ENCODE measurements at places on chromosomes 16 and 17.

DNA sequence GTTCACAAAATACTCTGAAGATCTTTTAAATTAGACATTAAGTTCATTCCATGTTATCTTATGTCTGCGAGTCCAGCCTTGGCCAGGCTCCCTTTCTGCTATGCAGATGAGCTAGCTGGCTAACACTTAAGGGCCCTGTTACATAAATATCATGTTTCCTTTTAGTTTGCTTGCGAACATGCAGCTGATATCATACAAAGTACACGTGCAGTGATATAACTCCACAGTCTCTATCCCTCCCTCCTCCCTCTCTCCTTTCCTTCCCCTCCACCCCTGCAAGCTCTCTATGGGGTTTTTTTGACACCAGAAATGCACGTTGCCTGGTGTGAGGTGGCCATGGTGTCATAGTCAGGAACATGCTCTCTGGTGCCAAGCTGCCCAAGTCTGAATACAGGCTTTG lies 46.1 kb downstream of the ARHGAP17 start:
- no peak for DNase-seq

GRCh38 chr17:6568184-6568758 lies 11.9 kb upstream of the PITPNM3 start:
- no peak for DNase-seq

GRCh38 chr16:50441486-50442157 lies 72.8 kb upstream of the BRD7 start:
- DNase-seq = no peak

- no peak for DNase-seq
Measured at GRCh38 chr16:79269211-79269863, 331.2 kb downstream of the MAF start.

- no peak for DNase-seq
Measured at GRCh38 chr16:59090541-59090940, 356.4 kb upstream of the GOT2 start.

- DNase-seq = peak; percentile 89
Measured at GRCh38 chr17:28725660-28726225, 290 bp downstream of the TLCD1 start.

DNA sequence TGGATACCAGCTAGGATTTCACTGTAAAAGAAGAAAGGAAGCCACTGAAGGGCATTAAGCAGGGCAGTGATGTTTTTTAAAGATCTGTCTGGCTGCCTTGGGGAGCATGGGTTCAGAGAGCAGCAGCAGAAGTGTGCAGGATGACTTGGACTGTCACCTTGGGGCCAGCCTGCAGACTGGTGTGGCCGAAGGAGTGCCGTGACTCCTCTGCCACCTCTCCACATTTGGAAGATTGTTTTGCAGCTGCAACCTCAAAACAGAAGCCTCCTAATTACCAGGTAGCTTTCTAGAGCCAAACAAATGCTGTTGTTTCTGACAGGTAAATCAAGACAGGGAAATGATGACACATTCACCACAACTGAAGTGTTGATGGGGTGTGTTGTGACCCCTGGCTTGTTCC lies 681.4 kb downstream of the WWOX start:
- no peak for DNase-seq

GRCh38 chr17:55577687-55578086 lies 66.4 kb upstream of the SMIM36 start:
- no peak for DNase-seq

All from fibroblast of gingiva (primary cell).